Activated effector memory CD4-positive, alpha-beta T cell treated with Interleukin-2 at 50 U/mL for 16 hours (primary cell): ENCODE measurements at places on chromosomes 1 and 21.

- no peak for DNase-seq
Measured at GRCh38 chr1:15837931-15838330, 9.6 kb upstream of the SPEN start.

DNA sequence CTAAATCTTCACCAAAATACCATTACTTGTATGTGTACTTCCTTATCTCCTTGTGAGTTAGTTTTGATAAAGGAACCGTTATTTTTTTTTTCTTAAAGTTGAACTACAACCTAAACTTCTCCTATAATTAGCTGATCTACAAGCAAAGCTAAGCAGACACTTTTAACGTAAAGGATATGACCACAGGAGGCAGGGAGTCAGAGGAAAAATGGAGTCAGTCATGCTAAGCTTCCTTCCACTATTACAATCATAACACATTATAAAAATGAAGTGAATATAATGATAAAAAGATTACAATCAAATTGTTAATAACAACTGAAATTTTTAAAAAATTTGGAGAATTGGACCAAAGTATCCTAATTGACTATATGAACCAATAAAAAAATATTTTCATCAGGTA, 892.6 kb downstream of the KCNT2 start:
- no peak for DNase-seq

- no peak for DNase-seq
Measured at GRCh38 chr1:214332946-214333798, 52.2 kb downstream of the SMYD2 start.

DNA sequence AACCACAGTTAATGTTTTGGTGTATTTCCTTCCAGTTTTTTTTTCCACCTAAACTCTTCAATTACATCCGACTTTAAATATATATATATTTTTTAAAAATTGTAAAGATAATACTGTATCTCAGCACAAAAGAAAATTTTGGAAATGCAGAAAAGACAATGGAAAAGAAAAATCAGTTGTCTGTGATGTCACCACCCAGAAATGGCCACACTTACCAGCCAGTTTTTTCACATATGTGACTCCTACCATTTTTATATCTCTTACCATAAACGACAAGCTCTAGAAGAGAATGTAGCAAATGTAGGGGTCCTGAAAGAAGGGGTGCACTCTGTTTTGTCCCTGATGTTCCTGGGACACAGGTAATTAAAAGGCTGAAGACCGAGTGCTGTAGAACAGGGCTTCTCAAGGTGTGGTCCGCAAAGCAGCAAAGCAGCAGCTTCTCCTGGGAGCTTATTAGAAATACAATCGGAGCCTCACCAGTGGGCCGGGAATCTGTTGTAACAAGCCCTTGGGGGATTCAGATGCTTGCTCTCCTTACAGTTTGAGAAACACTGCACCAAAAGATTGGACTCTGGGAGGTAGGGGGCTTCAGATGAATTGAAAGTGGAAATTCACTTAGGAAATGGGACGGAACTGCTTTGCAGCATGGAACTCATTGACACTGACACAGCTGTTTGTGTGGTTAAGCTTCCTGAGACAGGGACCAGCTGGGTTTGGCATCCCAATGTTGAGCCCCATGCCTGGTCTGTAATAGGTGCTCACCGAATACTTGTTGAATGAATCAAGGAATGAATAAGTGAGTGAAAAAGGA, 44.1 kb downstream of the ALPL start:
- no peak for DNase-seq

DNA sequence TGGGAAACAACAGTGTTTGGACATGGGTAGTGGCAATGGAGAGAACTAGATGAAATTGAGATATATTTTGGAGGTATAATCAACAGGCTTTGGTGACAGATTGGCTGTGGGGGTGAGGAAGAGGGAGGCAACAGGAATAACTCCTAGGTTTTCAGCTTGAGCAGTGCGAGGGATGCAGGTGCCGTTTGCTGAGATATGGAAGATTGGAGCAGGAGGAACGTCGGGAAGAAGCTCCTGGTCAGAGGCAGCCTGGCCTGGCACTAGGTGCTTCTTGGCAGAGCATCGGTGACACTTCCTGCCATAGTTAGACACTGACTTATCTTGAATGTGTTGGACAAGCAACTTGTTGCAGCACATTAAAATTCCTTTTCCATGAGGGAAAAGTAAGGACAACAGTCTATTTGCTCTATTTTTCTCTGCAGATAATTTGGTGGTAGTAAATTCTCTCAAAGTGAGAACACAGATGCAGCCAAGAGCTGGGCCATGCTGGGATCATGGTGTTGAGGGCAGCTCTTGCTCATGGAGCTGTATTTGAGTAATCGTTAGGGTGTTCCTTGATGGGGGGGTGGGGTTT, 21.5 kb upstream of the MYSM1 start:
- DNase-seq = no peak

DNA sequence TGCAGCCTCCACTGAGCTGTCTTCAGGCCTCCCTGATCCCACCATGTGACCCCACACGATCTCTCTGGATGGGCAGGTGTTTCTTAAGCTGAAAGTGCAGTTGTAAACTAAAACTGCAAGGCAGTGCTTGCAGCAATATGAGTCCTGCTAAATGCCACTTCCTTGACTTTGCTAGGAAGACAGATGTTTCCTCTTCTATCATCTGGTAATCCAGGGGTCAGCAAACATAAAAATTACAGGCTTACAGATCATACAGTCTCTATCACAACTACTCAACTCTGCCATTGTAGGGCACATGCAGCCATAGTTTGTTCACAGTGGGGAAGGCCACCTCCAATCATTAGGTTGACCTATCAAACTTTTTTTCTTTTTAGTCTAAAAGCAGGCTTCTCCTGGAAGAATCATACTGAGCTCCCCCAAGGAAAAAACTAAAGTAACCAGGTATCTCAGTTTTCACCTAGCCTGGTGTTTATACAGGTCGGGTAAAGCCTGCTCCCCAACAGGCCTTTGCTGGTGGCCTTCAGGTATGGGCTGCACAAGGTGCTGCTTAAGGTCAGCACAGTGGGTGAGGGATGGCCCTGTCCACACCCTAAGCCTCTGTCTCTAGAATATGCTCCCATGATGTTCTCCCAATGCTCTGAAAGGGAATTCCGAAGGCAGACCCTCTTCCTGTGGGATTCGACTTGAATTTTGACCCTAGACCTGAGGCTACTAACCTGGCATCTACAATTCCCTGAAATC, 10.8 kb downstream of the ABCA4 start:
- DNase-seq = no peak

- no peak for DNase-seq
Measured at GRCh38 chr1:111705841-111706240, 33.4 kb downstream of the INKA2 start.

DNA sequence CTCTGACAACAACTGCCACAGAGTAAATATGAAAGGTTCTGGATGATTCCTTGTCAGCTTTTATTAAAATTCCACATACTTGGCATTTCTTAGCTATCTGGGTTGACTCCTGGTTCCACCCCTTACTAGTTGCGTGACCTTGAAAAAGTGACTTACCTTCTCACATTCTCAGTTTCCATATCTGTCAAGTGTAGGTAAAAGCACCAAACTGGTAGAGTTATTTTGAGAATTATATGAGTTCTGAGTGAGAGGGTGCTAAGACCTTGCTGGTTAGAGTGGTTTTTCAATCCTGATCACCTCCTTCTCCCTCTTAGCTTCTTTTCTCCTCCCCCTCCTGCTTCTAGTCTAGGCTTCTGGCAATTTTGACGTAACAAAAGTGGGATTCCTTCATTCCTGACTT, 83.4 kb upstream of the ABCD3 start:
- DNase-seq = no peak

DNA sequence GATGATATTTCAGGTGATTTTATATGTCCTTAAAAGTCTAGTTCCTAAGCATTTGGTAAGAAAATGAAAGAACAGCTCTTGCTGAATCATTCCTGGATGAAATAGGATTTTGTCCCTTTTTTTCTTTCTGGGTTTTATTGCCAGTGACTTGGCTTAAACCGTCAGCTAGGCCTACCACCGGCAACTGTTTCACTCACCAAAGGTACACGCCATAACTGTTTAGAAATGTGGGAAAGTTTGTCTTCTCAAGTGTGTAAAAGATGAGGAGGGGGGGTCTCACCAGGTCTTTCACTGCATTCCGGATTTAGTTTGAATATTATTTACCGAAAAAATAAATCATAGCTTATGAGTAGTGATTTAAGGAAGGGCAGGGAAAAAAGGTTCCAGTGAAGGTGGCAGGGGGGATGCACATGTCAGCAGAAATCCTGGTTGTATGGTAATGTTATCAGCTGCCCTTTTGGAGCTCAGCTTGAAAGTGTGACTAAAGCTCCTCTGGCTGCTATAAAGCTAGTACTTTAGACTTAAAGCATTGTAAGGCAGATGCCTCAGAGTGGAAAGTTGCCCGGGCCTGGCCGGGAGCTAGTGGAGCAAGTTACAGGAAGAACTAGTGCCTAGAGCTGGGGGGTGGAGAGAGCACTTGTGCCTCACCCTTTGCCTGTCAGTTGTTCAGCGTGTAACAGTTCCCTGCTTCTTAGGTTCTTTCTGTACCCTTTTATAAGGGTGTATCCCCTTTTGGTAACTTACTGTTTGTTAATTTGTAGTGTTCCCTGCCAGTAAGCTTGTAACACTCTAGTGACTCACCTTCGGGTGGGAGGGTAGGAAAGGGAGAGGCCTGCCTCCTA, 3.1 kb downstream of the ATP1A1 start:
- DNase-seq = no peak

DNA sequence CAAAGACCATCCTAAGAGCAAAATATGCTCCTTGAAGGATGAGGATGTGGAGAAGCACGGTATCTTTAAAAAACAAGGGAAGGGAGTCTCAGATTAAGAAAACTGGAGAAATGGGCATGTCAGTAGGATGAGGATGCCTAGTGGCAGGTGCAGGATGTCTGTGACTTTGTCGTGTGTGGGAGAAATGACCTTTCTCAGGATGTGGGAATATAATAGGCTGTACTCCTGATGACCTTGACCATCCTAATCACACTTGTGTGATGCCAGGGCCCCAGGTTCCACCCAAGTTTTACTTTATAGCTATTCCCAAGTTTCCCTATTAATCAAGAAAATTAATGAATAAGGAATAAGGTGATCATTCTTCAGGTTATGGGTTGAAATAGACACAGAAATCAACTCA, 12.9 kb downstream of the C1orf116 start:
- DNase-seq = no peak

DNA sequence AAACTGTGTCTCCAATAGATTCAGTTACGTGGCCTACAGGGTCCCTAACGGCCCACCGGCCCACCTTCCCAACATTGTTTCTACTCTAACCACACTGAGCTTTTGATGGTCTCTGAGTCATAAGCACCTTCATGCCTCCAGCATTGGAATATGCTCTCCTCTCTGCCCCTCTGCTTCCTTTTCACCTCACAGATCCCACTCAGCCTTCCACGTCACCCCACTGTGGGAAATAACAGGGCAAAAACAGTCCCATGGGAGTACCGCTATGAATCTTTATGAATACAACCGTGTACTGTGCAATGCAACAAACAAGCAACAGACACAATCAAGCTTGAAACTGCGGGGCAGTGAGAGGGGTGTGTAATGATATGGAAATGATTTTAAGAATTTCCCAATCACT, 5.3 kb upstream of the SARS1 start:
- DNase-seq = no peak

- DNase-seq = no peak
Measured at GRCh38 chr1:114671011-114671938, 1.4 kb upstream of the DENND2C start.

GRCh38 chr1:63632110-63632509, 38.9 kb downstream of the PGM1 start:
- no peak for DNase-seq
